ENCODE measurements at places on chromosomes 3 and 15. TPM values are rescaled to one million over a fixed set of nuclear protein-coding genes. Genes with fewer than 3 reads are reported as not detected.

ADAMTS9 gene
- total RNA-seq: 0.18 TPM

KCNH8 gene
- 0.02 TPM for total RNA-seq

GRCh38 chr3:69419276-69419675 lies 33.4 kb upstream of the FRMD4B start:
- H3K36me3 ChIP-seq: no peaks in the 10 kb centered on the region
- H3K27me3 ChIP-seq: peaks cover 5% of the 10 kb centered on the region
- H3K4me3 ChIP-seq: no peak overlapping the region
- no peak for DNase-seq
- H3K27ac ChIP-seq: no peak overlapping the region
- H3K4me1 ChIP-seq: no peaks in the 10 kb centered on the region

GRCh38 chr15:99085413-99086326 lies 19.2 kb upstream of the SYNM start:
- no peaks in the 10 kb centered on the region for H3K36me3 ChIP-seq
- H3K27me3 ChIP-seq: peaks cover 22% of the 10 kb centered on the region
- DNase-seq: no peak
- H3K4me3 ChIP-seq: no peak overlapping the region
- no peak overlapping the region for H3K27ac ChIP-seq

DNA sequence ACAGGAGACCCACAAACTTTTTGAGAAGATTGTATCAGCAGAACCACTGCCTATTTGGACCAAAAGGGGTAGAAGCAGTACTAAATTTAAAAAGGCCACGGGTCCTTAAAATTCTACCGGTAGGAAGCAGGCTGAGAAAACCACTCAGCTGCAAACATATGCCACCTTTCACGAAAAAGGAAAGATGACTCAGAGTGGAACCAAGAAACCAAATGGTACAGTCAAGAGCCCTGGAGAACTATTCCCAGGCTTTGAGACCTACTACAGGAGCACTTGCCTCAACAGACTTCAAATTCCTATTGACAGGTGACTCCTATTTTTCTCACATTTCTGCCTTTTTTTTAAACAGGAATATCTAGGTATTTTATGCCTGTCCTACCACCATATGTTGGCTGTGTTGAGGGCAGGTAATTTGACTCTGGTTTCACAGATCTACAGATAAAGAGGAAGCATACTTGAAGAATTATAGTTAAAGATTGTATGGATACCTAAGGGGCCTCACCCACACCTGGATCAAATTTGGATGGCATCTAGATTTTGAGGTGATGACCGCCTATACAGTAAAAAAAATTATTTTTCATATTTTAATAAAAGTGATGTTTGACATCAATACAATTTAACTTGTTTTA lies 10.1 kb downstream of the GOLIM4 start:
- H3K36me3 ChIP-seq: peaks cover 3% of the 10 kb centered on the region
- no peak overlapping the region for H3K4me3 ChIP-seq
- DNase-seq: peak; percentile 33
